ENCODE measurements at places on chromosomes 2 and 18. TPM values are rescaled to one million over a fixed set of nuclear protein-coding genes. Genes with fewer than 3 reads are reported as not detected.

Gene DNAH6
- total RNA-seq, result 1.6 TPM

Gene TTC39C
- total RNA-seq, result 42.0 TPM

Gene GBX2
- not detected for total RNA-seq

Gene KLHL14
- total RNA-seq, result 10.8 TPM

Gene PROC
- 0.25 TPM for total RNA-seq

DNA sequence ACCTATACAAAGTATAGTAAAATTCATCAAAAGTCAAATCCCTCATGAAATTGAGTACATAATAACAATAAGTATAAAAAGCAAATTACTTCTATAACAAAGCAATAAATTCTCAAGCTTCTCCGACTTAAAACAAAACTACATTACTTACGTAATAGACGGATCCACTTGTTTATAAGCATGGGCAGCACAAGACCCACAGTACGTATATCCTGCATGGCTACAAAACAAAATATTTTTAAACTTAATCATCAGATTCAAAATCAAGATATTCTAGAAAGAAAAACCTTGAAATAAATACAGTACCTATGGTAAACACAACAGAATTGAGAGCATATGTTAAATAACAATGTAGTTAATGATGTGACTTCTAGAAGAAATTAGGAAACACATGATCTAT is 78.9 kb downstream of the MEMO1 start:
- DNase-seq, result no peak

- DNase-seq, result no peak
Observed at GRCh38 chr2:74439803-74440377, 1.8 kb downstream of the RTKN start.

GRCh38 chr2:54667726-54668650 is 55.5 kb upstream of the EML6 start:
- DNase-seq, result no peak

DNA sequence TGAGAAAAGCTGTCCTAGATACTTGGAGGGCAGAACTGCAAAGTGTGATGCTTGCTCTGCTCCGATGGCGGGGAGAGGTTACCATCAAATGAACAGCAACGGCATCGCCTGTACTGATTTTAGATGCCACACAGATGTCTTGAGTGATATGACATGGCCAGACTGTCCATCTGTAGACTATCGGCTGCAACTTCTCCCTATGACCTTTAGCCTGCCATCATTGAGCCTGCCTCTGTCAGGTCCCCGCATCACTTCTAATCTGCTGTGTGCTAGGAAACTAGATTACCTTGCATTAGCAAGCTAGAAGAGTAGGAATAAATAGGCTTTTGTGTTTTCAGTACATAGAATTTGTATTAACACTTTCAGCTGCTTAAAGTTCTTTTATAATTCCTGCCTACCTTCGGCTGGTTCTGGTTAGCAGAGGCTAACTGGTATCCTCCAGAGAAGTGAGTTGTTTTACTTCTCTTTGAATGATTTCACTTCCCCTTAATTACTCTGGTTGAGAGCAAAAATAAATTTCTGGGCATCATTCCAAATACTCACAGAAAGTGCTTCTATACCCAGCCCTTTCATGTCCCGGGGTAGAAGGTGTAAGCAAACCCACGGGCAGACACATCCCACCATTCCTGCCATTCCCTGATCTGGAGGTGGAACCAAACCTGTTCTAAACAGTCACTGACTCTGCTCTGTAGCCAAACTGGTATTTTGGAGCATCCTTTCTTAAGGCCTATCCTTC is 24.0 kb downstream of the GAREM2 start:
- DNase-seq, result peak; percentile 32

DNA sequence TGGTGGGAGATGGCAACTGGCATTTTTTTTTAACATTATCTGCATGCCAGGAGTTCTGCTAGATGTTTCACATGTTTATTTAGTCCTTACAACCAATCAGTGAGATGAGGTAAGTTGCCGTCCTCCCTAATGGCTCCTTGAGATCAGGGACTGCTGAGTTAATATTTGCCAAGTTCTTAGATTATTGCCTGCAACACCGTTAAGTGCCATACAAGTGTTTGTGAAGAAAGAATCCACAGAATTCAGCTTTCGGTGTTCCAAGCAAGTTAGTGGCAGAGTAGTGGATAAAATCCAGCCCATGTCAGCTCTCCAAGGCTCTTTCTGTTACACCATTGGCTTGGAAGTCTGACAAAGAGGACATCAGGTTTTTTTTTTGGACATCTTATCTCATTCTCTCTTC is 95.9 kb downstream of the C1QL2 start:
- DNase-seq, result peak; percentile 18

GRCh38 chr2:122011493-122012270 is 256.2 kb downstream of the TSN start:
- no peak for DNase-seq

DNA sequence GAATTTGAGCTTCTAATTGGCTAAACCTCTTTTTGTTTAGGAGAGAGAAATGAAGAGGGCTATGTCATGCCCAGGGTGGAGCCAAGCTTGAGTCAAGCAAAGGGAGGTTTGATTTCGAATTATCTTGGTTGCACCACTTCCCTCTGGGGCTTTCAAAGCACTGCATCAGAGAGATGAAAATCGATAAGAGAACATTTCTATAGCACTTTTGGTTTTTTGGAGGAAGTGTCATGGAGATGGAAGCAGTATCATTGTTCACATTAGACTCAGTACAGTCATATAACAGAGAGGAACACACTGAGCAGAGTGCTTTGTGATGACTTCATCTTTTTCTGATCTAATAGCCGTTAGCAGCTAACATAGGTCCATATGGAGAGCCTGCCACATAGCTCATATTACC is 120.3 kb upstream of the UXS1 start:
- no peak for DNase-seq

DNA sequence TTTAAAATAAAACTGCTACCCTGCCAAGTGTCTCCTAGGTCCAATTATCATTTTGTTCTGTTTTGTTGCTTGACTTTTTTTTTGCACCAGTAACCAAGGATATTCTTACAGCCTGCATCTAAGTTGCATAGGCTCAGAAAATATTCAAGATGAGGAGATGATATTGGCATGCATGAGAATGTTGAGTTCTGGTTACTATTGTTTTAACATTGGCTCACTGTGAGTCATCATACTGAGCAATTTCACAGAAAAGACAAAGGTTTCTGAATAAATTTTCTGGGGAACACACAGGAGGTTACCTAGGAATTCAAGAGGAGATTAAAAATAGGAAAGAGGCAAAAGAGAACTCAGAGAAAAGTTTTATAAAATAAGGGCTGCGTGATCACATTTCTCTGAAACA is 84.8 kb upstream of the POU3F3 start:
- DNase-seq, result peak; percentile 93

GRCh38 chr18:47601581-47602272 is 328.7 kb downstream of the SMAD2 start:
- DNase-seq, result no peak
